ENCODE measurements at places on chromosomes 12 and 14.

DNA sequence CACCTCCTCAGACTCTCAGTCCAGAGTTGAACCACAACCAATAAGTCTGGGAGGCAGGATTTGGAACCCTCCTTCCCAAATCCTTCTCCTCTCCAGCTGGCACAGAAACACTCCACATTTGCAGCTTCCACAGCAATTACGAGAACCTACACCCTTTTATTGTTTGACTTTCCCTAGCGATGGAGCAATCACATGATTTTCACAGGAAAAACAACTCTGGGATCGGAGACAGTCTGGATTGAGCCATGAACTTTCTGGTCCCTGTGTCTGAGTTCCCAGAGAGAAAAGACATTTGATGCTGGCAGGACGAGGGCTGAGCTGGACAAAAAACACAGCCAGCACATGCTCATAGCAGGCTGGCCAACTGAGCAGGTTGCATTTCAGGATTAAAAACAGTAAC, 49.0 kb upstream of the STON2 start:
- DNase-seq = no peak

- DNase-seq = no peak
These were observed 4.7 kb upstream of the SSH1 start for GRCh38 chr12:108861878-108862587.

GRCh38 chr12:2739832-2740641, 54.7 kb upstream of the FKBP4 start:
- DNase-seq = peak; percentile 57

- no peak for DNase-seq
These were observed 60.4 kb downstream of the MAP4K5 start for GRCh38 chr14:50471838-50472465.

- no peak for DNase-seq
These were observed 69.9 kb downstream of the RASSF3 start for GRCh38 chr12:64680235-64680634.

GRCh38 chr12:10194160-10194670, 15.4 kb downstream of the TMEM52B start:
- no peak for DNase-seq

DNA sequence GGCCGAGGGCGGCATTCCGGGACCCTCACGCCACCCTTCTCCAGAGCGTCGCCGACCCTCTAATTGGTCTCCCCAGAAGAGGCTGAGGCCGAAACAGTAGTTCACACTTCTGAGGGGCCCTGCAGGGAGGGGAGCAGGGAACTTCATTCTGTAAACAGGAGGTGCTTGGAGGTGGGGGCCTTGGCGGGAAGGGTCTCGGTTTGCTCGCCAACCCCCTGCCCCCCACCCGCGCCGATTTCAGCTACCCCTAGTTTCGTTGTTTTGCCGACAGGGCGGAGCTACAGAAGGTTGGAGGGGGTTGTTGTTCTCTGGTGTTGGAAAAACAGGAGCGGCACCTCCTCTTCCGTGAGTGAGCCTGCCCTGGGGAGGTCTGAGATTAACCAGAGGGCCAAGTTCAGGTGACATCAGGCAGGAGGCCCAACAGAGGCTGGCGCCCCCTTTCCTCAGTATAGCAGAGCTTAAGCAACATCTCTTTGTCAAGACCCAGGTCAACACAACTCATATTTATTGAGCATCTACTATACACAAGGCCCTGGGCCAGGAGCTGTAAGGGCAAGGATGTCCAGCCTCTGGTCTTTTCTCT, 682 bp downstream of the ERBB3 start:
- DNase-seq = no peak

- DNase-seq = no peak
These were observed 19.3 kb upstream of the ETV6 start for GRCh38 chr12:11630046-11630706.

GRCh38 chr12:100324498-100324897, 32.4 kb upstream of the SLC17A8 start:
- no peak for DNase-seq
